ENCODE measurements at places on chromosomes 1 and 21.

- DNase-seq, result no peak
Measured at GRCh38 chr1:175287377-175287776, 94.8 kb upstream of the KIAA0040 start.

DNA sequence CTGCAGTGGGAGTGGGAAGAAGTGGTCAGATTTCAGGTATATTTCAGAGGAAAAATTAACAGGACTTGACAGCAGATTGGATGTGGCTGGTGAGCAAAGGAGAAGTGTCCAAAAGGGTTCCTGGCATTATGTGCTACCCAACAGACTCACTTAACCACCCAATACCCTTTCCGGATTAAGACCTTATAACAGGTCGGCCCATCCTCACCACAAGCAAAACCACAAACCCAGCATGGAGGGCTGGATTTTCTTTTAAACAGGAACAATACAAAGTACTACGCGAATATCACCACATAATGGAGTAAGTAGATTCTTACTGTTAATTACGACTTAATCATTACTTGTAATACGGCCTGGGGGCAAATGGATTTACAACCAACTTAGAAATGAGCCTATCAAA, 59.2 kb downstream of the WDR64 start:
- DNase-seq, result no peak

DNA sequence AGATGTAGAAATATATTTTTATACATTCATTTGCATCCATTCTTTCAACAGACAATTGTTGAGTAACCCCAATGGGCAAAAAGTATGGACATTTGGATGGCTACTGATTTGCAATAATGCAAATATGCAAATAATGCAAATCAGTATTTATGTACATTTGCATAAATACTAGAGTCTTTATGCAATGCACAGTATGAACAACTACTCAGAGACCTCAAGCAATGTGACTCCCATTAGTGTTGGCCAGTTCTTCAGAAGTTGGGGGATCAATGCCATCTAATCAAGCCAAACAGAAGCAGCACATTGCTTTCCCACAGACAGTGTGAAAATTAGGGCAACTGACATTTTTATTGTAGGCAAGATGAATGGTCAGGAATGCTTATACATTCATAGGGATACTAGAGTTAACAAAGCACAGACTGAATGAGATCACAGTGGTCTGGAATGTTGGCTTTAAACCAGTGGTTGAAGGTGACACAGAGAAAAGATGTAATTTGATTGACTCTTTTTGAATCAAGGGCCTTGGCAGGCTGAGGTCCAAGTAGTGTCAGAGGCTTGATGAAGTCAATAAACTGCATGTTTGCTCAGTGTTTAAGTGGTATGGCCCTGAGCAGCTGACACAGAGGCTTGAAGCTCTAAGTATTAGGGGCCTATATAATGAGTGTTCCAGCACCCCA, 256.6 kb downstream of the CTH start:
- peak; percentile 3 for DNase-seq

DNA sequence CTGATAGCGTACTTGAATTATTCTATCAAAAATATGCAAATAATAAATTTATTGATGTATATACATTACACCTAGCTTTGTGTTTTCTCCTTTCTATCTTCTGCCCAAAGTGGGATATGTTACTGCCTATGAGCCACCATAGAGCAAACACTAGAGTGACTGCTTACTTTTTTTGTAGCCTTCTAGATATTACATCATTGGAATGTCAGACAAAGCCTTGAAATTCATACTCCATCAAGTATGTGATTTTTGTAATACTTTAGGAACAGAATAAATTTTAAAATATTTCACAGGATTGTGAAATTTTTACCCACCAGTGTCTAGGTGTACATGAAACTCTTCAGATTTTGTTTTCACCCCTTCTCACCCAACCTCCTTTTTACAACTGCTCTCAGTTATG, 787.6 kb downstream of the USP25 start:
- DNase-seq, result no peak

All from EH (cell line).